ENCODE measurements at places on chromosomes 1 and 21.

DNA sequence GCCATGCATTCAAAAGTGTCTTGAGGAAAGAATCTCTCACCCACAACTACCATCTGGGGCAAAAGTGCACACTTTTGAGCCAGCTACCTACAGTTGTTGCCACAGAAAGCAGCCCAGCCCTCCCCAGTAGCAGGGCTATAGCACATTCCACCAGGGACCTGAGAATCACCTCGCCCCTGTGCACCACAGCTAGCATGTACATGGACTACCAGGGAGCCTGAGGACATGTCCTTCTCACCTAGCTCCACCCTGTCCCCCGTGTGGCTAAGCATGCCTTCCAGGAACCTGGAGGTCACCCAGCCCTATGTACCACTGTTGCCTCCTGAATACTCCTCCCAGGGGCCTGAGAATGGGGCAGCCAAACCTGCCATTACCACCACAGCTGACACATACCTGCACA lies 16.9 kb downstream of the SPRR2G start:
- no peak for DNase-seq

DNA sequence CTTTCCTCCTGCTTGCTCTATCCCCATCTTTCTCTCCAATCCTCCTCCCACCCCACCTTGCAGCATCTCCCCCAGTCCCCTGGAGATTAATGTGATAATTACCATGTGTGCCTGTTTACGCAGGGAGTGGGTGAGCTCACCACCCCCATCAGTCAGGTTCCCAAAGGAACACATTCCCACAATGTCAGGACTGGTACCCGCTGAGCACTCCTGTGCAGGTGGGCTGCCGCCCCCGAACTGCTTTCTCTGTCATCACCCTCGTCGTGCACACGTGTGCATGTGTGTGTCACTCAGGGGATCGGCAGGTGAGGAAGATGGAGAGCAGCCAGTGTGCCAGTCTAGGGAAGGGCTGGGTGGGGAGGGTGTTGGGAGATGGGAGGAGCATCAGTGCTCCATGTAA lies 163.4 kb downstream of the CACNA1E start:
- no peak for DNase-seq

GRCh38 chr1:189751311-189751710 lies 726.4 kb downstream of the BRINP3 start:
- no peak for DNase-seq

DNA sequence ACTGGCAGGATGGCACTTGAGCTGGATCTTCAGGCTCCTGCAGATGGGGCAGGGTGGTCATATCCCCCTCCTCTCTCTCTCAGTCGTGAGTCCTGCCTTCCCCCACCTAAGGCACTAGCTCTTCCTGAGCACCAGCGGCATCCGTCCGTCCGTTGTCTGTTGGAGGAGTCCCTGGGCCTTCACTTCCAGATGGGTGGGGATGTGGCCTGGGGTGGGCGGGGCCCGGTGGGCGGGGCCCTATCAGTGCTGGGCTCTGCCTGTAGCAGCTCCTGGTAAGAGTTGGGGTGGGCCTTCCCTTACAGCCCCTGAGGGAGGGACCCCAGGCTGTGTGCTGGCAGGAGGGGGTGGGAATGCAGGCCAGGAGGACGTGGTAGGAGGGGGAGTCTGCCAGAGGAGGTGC lies 10.3 kb downstream of the LDLRAD2 start:
- DNase-seq = no peak

DNA sequence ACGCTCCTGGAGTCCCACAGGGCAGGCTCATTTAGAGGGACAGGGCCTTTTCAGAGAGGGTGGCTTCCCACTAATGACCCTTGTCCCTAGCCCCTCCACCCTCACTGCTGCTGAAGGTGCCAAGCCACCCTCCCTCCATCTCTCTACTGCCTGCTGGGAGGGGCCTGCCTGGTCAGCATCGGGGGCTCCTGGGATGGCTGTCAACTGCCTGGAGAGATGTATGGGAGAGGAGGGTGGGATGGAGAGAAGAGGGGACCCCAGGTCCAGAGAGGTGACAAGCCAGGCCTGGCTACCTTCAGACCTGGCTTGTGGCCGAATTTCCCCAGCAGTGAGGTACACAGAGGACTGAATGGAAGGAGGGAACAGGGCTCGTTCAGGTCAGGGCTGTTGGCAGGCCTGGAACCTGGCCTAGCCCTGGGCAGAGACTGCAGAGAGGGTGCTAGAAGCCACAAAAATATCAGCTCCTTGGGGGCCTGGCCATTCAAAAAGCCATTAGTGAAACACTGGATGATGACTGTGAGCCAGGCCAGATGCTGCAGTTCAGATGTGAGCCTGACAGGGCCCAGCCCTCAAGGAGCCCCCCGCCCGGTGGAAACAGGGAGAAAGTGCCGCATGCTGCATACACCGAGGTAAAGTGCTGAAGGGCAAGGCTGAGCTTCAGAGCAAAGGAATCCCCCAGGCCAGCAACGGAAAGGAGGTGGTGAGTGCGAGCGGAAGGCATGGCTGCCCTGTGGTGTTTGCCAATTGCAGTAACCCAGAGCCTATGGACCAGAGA lies 20.0 kb downstream of the MMEL1 start:
- no peak for DNase-seq

DNA sequence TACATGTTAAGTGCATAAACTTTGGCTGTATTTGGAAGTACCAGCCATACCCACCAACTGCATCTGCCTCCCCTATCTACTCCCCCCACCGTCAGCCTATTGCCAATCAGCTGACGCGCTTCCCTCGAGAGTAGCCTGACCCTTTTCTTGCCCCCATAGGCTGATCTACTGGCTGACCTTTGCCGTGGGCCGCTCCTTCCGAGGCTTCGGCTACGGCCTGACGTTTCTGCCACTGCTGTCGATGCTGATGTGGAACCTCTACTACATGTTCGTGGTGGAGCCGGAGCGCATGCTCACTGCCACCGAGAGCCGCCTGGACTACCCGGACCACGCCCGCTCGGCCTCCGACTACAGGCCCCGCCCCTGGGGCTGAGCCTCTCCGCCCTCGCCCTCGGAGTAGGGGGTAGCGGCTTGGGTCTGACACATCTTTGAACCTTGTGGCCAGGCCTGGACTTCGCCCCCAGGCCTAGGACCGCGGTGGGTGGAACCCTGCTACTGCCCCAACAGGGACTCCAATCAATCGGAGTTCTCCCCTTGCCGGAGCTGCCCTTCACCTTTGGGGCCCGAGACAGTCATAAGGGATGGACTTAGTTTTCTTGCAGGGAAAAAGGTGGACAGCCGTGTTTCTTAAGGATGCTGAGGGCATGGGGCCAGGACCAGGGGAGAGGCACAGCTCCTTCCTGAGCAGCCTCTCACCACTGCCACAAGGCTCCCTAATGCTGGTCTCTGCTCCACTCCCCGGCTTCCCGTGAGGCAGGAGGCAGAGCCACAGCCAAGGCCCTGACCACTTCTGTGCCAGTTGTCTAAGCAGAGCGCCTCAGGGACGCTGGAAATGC lies 4.0 kb downstream of the GLMP start:
- no peak for DNase-seq

DNA sequence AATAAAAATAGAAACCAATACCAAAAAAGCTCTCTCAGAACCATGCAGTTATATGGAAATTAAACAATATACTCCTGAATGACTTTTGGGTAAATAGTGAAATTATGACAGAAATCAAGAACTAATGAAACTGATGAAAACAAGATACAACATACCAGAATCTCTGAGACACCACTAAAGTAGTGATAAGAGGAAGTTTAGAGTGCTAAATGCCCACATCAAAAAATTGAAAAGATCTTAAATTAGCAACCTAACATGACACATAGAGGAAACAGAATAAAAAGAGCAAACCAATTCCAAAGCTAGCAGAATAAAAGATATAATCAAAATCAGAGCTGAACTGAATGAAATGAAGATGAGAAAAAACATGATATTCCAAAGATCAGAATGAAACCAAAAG lies 430.9 kb downstream of the LTN1 start:
- no peak for DNase-seq

DNA sequence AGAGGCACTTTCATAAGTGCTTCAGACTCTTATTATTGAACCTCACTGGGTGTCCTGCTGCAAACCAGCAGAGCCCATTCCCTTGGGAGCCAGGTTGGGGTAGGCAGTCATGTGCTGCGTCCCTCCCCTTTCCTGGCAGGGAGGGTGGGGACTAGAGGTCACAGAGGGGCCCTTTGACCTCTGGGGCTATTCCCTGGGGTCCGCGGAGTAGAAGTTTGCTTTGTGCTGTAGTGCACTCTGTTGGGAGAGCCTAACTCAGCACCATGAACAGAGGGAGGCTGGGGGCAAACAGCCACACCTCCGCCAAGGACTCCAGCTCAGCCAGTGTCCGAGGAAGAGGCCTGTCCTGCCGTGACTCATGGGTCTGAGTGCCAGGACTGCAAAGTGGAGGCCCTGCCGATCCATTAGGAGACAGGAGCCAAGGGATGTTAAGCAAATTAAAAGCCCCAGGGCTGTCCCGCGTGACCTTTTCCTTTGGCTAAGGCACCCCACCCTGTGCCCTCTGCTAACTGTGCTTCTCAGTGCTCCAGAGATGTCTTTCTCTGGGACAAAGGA lies 3.0 kb upstream of the IGSF21 start:
- DNase-seq = no peak

DNA sequence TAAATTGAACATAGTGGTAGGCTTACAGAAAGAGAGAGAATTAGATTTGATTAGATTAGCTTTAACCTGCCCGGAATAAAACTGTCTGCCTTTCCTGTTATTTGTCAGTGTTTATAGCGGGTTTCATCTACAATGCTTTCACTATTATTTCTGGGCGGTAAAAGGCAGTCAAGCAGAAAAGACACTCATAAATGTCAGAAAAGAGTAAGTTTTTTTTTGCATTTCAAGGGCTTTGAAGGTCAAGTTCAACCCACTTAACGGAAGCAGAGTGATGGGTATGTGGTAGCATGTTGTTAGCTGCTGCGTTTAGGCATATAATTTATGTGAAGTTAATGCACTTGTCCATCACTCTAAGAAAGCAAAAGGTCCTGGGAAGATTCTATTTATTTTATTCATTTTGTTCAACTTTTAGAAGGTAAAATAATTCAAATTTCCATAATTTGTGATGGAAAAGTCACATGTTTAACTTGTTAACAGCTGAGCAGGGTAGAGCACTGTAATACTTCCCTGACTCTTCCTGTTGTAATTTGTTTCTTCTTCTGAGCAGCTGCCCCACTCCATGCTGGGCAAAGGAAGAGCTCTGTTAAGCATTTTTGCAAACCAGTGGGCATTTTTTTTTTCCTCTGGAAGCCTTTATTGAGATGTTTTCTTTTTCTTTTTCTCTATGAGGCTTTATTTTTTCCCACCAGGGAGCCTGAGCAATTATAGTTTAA lies 220.1 kb downstream of the ST6GALNAC3 start:
- DNase-seq = no peak

DNA sequence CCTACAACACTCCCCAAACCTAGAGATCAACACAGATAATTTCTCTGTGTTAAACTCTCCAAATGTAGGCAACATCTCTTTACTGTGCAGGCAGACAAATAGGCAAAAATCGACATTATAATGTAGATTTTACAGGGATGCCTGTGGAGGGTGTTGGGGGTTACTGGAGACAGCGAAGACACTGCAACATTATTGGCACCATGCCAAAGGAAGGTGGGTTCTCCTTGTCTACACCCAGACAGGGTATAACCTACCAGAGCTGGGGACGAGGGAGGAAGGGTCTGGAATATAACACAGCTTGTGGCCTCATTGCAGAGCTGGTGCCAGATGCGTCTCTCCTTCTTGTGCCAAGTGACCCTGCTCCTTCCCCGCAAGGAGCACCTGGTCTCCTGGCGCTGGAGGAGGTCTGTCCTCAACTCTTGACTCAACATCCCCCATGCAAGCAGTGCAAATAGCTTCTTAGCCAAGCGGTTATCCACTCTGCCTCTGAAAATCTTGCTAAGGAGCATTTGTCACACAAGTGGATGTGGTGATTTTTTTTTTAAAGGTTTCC lies 404.0 kb downstream of the PRDM2 start:
- no peak for DNase-seq

DNA sequence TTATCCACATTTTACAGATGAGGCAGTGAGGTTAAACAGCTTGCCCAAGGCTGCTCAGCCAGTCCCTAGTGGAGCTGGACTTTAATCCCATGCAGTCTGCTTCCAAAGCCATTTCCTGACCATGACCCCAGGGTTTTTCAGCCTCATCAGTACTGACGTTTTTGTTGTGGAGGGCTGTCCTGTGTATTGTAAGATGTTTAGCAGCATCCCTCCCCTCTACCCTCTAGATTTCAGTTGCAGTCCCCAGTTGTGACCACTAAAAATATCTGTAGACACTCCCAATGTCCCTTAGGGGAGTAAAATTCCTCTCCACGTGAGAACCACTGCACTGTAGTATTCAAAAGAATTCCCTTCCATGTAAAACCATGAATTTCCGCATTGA lies 30.2 kb upstream of the C1orf105 start:
- no peak for DNase-seq
